Cortex of kidney (tissue), 1 donor: ENCODE measurements at places on chromosomes 1 and 21.

GRCh38 chr1:173049322-173049633, 1.5 kb downstream of the TNFSF18 start:
- DNase-seq = no peak

GRCh38 chr1:156075162-156075561, 7.1 kb downstream of the MEX3A start:
- DNase-seq = no peak

DNA sequence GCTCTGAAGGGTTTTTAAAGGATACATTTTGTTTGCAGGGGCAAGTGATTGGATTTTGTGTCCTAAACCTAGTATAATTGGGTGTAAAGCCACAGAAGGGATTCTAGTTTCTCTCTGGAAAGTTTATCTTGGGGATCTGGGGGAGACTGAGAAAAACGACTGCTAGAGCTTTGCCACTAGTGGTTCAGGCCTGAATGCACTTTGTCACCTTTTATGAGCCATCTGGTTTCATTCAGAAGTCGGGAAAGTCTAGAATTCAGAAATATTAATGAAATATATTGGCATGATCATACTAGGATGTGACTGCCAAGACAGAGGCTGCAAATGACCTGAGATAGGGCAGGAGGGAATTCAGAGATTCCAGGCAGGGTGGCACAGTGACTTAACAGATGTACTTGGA, 111.5 kb upstream of the KCNK2 start:
- no peak for DNase-seq

GRCh38 chr1:167935216-167936067, 1.0 kb upstream of the DCAF6 start:
- DNase-seq = no peak

- no peak for DNase-seq
These were observed 51.1 kb downstream of the ATF6 start for GRCh38 chr1:161817176-161817730.

DNA sequence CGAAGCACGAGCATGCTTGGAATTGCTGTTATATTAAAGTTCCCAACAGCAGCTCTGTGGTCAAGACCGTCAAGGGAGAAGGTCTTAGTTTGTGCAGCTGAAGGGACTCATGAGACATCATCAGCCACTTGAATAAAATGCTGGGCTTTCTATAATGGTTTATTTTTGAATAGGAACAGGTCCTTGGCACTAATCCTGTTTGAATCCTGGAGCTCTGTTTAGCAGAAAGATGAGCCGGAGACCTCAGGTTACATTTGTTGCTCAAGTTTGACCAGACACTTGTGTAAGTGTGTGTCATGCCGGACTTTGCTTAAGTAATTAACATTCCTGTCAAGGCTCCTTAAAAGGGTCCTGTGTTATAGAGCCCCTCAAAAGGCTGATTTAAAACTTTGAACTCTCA, 186.5 kb downstream of the ROR1 start:
- no peak for DNase-seq

GRCh38 chr1:69499203-69499803, 68.4 kb upstream of the LRRC7 start:
- no peak for DNase-seq

DNA sequence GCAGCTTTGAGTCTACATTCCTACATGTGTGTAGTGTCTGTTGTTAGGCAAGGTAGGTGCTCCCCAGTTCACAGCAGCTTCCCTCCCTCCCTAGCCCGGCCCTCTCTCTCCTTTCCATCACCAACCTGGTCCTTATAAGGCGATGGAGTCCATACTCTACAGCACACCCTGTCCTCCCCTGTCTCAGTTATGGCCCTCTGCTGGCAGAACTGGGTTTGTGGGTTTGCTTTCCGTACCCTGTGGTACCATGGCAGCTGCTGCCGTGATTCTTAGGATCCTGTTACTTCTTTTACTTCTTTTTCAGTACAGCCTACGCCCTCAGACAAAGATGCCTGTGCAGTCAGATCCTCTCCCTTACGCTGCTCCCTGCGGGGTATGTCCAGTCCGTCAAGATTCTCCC, 31.7 kb downstream of the AK5 start:
- DNase-seq = no peak

DNA sequence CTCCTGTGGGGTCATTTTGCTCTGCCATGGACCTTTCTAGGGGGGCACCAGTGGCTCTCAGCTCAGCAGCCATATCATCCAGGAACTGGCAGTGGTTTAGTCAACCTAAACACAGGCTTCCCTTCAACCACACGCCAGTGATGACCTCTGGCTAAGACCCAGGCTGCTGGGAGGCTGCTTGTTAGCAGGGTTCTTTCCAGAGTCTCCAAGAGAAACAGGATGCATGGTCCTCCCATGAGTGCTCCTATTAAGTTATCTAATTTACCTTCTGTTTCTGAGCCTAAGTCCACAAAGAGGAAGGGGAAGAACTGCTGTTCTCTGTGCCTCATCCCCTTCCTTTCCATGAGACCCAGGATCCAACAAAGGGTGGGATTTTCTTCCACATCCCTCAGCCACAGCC, 137.3 kb upstream of the PLXNA2 start:
- no peak for DNase-seq

- no peak for DNase-seq
These were observed 63.0 kb downstream of the RAP1GAP start for GRCh38 chr1:21605964-21606705.

DNA sequence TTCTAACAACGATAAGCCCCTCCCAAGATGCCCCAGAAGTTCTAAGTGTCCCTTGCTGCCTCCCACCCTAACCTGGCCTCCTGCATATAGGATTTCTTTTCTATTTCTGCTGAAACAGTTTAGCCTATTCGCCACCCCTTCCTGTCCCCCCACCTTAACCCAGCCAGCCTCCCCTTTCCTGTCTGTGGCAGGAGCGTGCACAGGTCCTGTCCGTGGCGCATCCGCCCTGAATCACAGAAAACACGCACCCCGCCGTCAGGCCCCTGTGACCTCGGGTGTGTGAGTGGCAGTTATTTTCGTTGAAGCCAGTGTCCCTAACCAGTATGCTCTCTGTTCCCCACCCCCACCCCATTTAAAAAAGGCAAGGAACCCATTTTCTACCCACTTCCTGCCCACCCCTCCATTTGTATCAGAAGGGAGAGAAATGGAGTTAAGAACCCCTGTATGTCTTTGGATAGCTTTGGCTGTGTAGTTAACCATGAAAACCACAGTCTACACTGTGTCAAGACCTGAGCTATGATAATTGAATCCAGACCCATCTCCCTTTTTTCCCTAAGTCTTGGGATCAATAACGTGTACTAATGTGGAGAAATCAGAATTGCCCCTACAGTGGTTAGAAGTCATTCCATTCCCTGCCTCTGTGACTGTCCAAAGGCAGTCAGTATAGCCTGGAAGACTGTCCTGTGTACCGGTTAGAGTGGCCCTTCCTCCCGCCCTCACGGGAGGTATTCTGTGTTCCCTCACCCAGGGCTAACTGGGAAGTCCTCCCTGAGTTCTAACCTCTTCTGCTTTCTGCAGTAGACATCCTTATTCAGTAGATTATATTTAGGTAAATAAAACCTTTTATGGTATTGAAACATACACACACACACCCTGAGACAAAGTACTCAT, 1.8 kb downstream of the PLEKHO1 start:
- DNase-seq = no peak

GRCh38 chr1:60421965-60422364, 348.4 kb upstream of the C1orf87 start:
- no peak for DNase-seq

DNA sequence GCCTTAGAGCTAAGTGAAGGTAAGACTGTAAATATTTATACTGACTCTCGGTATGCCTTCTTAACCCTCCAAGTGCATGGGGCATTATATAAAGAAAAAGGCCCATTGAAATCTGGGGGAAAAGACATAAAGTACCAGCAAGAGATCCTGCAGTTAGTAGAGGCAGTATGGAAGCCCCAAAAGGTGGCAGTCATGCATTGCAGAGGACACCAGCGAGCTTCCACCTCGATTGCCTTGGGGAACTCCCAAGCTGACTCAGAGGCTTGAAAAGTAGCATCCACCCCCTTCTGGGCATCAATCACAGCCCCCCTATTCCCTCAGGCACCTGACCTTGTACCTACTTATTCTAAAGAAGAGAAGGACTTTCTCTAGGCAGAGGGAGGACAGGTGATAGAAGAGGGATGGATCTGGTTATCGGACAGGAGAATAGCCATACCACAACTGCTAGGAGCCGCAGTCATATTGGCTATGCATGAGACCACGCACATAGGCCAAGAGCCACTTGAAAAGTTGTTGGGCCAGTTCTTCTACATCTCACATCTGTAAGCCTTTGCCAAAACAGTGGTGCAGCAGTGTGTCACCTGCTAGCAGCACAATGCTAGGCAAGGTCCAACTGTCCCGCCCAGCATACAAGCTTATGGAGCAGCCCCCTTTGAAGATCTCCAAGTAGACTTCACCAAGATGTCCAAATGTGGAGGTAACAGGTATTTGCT, 19.4 kb downstream of the PLA2G2F start:
- DNase-seq = no peak

GRCh38 chr1:67953301-67953700, 97.1 kb downstream of the DIRAS3 start:
- no peak for DNase-seq

DNA sequence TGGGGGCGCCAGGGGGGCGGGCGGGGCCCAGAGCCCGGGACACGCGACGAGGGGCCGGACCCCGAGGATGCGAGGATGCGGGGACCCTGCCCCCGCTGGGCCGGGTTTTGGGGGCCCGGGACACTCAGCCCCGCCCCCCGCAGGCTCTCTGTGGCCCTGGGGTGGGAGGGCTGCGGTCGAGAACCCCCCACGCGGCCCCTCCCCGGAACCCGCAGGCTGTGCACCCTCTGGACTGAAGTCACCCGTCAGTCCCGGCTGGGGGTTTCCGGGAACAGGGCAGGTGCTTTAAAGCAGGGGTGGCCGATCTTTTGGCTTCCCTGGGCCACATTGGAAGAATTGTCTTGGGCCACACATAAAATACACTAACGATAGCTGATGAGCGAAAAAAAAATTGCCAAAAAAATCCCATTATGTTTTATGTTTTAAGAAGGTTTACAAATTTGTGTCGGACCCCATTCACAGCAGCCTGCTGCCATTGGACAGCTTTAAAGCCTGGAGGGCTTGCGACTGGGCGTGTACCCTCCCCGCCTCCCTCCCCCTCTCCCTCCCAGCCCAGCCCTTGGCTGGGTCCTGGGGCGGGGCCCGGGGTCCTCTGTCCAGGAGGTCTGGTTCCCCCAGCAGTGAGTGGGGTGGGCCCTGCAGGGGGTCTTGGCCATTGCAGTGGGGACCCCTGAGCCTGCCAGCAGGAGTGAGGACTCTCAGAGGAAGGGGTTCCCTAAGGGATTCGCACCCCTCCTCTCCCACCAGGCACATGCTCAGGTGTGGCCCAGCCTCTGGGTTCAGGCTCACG, 21.6 kb upstream of the C1orf159 start:
- no peak for DNase-seq

DNA sequence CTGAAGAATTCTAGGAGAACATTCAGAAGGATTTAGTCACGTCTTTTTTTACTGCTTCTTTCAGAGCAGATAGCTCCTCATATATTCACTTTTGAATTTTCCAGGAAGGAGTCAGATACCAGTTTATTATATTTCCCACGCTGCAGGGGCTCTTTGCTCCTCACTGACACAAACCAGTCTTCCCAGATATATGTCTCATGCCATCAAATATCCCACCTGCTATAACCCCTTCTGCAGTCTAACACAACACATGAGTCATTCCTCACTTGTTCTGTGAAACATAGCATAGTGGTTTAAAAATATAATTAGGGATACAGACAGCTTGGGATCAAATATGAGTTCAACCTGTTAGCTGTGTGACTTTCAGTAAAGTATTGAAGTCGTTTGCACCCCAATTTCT, 251.7 kb upstream of the DPYD start:
- no peak for DNase-seq

DNA sequence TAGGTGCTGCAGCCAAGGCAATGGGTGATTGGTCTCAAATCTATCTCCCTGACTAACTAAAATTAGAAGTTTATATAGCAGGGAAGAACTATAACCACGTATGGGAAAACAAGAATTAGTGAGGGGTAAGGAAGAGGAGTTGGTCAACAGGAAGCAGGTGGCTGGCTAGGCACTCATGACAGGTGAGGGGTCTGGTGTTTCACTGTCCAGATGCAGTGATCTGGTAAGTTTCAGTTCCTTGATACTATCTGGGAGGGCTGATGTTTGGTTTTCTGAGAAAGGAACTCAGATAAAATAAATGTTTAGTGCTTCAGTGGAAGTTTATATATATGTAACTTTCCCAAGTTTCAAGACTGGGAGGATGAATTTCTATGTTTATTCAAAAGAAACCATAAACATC, 11.6 kb upstream of the POU2F1 start:
- DNase-seq = no peak

GRCh38 chr1:4087530-4088420, 187.7 kb upstream of the C1orf174 start:
- DNase-seq = no peak

- no peak for DNase-seq
These were observed 18.8 kb downstream of the SRSF11 start for GRCh38 chr1:70239940-70240339.

DNA sequence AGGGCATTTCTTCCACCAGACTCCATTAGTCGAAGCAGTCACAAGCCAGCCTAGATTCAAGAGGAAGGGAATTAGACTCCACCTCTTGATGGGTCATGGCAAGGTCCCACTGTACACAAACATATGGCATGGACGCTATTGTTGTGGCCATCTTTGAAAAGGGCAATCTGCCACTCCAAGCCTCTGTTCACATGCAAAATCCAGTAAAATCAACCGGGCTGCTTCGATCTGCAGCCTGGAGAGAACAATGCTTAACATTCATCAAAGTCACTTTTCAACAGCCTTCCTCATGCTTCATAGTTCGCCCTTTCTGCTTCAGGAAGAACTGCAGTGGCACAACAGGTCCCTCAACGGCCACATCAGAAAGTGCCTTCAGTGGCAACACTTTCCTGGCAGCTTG, 28.0 kb upstream of the GJB5 start:
- no peak for DNase-seq

GRCh38 chr21:46325073-46325912, 1.3 kb downstream of the PCNT start:
- no peak for DNase-seq

GRCh38 chr1:4668743-4669700, 14.6 kb downstream of the AJAP1 start:
- DNase-seq = no peak

GRCh38 chr1:178513278-178513983, 522 bp downstream of the TEX35 start:
- DNase-seq = no peak

DNA sequence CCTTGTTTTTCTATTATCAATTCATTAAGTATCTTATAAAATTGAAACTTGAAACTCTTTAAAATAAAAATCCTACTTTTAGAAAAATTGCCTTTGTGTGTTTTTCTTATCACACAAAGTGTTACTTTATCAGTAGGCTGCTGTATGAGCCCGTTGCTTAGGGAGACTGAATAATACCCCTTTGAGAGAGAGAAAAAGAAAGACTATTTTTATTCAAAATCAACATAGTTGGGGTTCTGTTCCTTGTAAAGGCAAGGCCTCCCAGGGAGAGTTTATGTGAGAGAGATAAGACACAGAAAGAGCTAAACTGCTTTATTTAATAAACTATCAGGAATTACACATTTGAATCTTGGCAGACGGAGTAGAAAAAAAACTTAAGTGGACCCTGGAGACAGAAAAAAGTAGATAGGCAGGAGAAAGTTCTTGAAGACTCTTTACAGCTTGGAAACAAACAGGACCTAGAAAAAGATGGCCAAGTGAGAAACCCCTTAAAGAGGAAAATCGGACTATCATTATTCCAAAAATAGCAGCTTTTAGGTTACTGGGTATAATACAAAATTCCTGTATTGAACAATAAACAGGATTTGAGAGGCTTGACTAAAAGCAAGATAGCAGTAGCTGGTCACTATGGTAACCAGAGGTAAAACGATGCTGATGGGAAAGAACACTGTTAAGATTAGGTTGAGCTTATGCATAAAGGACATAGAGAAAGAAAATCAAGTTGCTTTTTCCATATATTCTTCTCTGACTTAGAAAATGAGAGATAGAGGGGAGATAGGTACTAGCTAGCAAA, 170.9 kb downstream of the LRRC7 start:
- DNase-seq = no peak
